Mesothelial cell of epicardium (in vitro differentiated cells): ENCODE measurements at places on chromosomes 16 and 17. TPM values are rescaled to one million over a fixed set of nuclear protein-coding genes. Genes with fewer than 3 reads are reported as not detected.

DNA sequence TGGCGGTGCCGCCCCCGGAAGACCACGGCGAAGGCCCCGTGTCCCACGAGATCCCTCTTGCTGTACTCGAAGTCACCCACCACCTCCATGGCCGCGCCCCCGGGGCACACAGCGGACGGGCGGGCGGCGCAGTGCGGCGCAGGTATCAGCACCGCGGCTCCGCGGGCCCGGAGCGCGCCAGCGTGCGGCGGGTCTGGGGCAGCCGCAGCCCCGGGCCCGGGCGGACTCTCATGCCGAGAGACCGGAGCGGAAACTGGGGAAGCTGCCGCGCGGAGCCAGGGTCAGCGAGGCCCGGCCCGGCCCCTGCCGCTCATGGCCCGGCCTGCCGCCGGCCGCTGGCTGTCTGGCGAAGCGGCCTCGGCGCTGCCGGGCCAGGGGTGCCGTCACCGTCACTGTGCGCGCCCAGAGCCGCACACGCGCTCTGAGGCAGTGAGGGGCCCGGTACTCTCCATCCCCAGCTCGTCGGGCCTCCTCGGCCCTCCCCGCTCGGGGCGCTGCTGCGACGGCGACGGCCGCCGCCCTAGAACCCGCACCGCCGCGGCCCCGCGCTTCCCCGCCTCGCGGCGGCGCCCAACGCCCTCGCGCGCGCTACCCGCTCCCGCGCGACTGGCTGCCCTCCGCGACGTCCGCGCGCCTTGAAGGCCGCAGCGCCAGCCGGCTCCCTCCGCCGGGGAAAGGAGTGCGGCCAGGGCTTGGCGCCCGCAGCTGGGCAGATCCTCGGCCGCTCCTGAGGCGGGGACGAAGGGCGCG lies at the start of gene ULK2:
ULK2 (minus strand) TSS at position 608 of the 750 bp plus-strand sequence; CDS start at position 89, 519 bp downstream.
- H3K4me3 ChIP-seq = peak within 1 kb of the TSS; percentile 87
- peak; percentile 56 for DNase-seq
- H3K36me3 ChIP-seq = peaks cover 11% of the 10 kb centered on the region
- H3K27ac ChIP-seq = peak within 1 kb of the TSS; percentile 91

GRCh38 chr16:10250137-10250828 lies 68.1 kb upstream of the GRIN2A start:
- H3K4me3 ChIP-seq = no peak overlapping the region
- H3K4me1 ChIP-seq = peaks cover 6% of the 10 kb centered on the region
- no peak overlapping the region for H3K27ac ChIP-seq
- H3K36me3 ChIP-seq = no peaks in the 10 kb centered on the region

- peaks cover 17% of the 10 kb centered on the region for H3K27me3 ChIP-seq
- DNase-seq = peak; percentile 67
- H3K4me1 ChIP-seq = peaks cover 5% of the 10 kb centered on the region
These were observed 201.2 kb downstream of the UTP18 start for GRCh38 chr17:51461578-51462004.

DNA sequence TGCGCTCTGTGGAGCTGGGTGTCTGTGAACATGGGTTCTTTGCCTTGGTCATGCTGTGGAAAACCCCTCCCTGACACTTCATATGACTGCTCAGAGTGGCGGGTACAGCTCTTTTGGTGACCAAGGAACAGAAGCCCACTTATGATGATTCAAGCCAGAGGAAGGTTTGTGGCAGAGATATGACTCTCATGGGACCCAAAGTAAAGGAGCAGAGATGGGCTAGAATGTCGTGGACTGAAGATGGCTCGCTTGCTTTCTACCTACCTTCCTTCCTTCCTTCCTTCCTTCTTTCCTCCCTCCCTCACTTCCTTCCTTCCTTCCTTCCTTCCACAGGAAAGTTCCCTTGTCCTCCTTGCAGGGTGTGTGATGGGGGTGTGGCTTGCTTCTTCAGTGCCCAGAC lies 169.7 kb upstream of the IRX3 start:
- H3K27ac ChIP-seq = no peak overlapping the region
- H3K4me1 ChIP-seq = peaks cover 30% of the 10 kb centered on the region
- DNase-seq = no peak
- no peak overlapping the region for H3K4me3 ChIP-seq

DNA sequence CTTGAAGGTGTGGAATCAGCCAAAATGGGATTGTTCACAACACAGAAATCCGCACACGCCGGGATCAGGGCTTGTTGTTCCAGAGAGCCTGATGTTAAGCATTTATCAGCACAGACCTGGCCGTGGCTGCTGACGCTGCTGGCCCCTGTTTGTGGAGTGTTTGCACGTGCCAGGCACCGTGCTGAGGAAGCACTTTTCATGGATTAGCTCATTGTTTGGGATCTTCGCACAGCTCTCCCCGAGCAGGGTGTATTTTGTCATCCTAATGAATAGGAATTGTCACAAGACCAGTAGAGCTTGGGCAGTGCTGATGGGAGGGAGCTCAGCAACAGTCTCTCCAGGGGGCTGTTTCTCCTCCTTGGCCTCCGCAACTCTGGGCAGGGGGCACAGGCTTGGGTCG lies 160.4 kb upstream of the PLCG2 start:
- no peaks in the 10 kb centered on the region for H3K27me3 ChIP-seq
- H3K36me3 ChIP-seq = peaks cover 21% of the 10 kb centered on the region
- H3K4me3 ChIP-seq = no peak overlapping the region
- no peak for DNase-seq
- H3K4me1 ChIP-seq = peaks cover 25% of the 10 kb centered on the region

DNA sequence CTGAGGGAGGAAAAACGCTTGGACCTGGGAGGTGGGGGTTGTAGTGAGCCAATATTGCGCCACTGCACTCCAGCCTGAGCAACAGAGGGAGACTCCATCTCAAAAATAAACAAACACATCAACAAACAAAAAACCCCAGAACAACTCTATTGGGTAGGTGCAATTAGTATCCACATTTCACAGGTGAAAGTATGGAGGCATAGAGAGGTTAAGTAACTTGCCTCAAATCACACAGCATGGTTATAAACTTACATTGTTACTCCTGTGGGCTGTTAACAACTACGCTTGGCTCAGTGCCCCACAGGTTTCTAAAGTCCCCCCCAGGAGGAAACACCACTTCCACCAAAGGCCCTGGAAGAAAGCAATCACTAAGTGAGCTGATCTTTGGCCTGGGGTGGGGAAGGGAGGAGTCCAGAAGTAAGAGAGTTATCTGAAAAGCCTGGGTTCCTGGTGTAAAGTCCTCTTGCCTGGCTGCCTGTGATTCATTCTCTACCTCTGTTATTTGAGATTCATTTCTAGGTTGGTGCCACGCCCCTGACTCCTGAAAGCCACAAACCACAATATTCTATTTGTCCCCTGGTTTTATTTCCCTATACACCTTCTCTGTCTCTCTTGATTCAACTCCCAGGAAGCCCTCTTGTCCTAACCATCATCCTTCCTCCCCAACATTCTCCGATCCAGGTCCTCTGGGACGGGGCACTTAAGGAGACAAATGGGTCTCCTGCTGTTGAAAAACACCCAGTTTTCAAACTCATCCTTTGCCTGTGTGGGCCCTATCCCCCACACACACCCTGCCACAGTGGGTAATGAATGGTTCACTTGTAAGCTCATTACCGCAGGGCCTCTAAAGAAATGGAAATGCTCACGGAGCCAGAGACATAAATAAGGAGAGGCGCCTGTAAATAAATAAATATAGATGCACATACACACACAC lies 195.4 kb downstream of the XYLT1 start:
- H3K4me3 ChIP-seq = no peak overlapping the region
- H3K4me1 ChIP-seq = peaks cover 5% of the 10 kb centered on the region
- peak overlapping the region; percentile 44 for H3K27ac ChIP-seq
- H3K27me3 ChIP-seq = peaks cover 3% of the 10 kb centered on the region
- no peak for DNase-seq
- H3K36me3 ChIP-seq = no peaks in the 10 kb centered on the region

GRCh38 chr16:2898831-2899563 lies 12.7 kb upstream of the FLYWCH1 start:
- H3K4me1 ChIP-seq = peaks cover 3% of the 10 kb centered on the region
- no peak for DNase-seq
- H3K4me3 ChIP-seq = no peak overlapping the region
- H3K36me3 ChIP-seq = peaks cover 1% of the 10 kb centered on the region
- H3K27ac ChIP-seq = no peak overlapping the region

DNA sequence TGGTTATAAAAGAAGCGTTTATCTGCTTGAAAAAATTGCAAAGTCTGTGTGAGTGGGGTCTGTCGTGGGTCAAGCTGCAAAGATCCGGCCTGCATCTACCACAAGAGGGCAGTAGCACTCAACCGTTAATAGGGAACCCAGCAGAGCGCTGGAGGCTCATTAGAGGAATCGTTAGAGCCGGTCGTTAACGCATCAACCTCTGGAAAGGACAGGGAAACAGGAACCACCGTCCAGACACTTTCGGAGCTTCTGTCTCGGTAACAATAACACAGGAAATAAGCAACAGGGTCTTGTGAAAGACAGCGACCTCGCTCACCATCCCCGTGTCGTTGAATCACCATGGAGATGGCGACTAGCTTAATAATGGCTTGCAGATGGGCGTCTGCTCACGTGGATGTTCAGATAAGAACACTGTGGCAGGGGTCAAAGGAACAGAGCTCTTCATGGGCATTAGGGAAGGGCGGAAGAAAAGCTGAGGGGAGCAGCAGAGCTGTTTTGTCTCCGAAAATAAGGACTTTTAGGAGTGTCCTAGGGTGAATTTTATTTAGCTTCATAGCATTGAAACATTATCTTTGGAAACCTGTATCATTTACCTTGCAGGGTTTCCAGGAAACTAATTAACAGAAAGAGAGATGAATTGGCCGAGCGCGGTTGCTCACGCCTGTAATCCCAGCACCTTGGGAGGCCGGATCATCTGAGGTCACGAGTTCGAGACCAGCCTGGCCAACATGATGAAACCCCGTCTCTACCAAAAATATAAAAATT lies 11.9 kb upstream of the NSRP1 start:
- peaks cover 6% of the 10 kb centered on the region for H3K4me1 ChIP-seq
- H3K36me3 ChIP-seq = no peaks in the 10 kb centered on the region
- peaks cover 3% of the 10 kb centered on the region for H3K27me3 ChIP-seq
- H3K27ac ChIP-seq = peak overlapping the region; percentile 73
- peak; percentile 44 for DNase-seq
- peak overlapping the region; percentile 77 for H3K4me3 ChIP-seq

GRCh38 chr16:58459344-58460218 lies 40.4 kb upstream of the NDRG4 start:
- H3K4me3 ChIP-seq = no peak overlapping the region
- no peak overlapping the region for H3K27ac ChIP-seq
- DNase-seq = no peak
- no peaks in the 10 kb centered on the region for H3K36me3 ChIP-seq
- H3K27me3 ChIP-seq = peaks cover 44% of the 10 kb centered on the region
- H3K4me1 ChIP-seq = peaks cover 1% of the 10 kb centered on the region

- peaks cover 2% of the 10 kb centered on the region for H3K36me3 ChIP-seq
- no peaks in the 10 kb centered on the region for H3K27me3 ChIP-seq
- DNase-seq = no peak
- H3K4me1 ChIP-seq = peaks cover under 1% of the 10 kb centered on the region
These were observed 134.7 kb downstream of the SNX29 start for GRCh38 chr16:12111223-12111622.

GRCh38 chr16:27179500-27180072 lies 23.7 kb upstream of the KDM8 start:
- no peak overlapping the region for H3K4me3 ChIP-seq
- no peak overlapping the region for H3K27ac ChIP-seq
- peaks cover 6% of the 10 kb centered on the region for H3K4me1 ChIP-seq
- peak; percentile 26 for DNase-seq

DNA sequence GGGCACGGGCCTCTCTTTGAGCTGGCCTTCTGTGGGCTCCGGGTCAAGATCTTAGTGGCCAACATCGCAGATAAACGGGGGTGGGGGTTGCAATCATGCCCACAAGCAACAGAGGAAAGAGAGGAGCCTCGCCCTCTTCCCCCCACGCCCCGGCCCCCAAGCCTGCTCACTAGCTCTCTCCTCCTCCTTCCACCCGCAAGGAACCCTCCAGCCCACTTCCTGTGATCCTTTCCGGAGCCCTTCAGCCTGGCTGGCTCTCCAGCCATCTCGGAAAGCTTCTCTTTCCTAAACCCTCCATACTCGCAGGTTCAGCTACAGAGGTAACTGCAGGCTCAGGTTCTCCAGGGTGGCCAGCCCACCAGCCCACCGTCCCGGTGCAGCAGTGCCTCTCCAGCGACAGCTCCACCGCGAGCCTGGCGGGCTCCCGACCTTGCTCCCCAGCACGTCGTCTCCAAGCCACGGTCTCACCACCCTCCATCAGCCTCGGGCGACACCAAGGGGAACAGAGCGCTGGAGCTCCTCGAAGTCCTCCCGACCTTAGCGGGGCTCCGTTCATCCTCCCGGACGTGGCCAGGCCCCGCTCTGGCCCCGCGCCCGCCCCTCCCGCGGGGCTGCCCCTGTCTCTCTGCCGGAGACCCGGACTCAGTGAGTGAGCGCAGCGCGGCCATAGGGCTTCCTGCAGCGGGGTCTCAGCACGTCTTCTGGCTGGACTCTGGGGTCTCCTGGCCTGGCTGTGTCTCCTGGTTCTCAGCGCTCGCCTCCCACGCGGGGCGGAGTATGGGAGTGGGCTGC lies 12.9 kb upstream of the ODF4 start:
- peak; percentile 64 for DNase-seq
- peak overlapping the region; percentile 56 for H3K27ac ChIP-seq
- no peaks in the 10 kb centered on the region for H3K36me3 ChIP-seq
- peaks cover 7% of the 10 kb centered on the region for H3K4me1 ChIP-seq
- H3K4me3 ChIP-seq = peak overlapping the region; percentile 73

- peaks cover 13% of the 10 kb centered on the region for H3K36me3 ChIP-seq
- H3K4me1 ChIP-seq = peaks cover 6% of the 10 kb centered on the region
- no peak for DNase-seq
These were observed 42.2 kb downstream of the TIMM22 start for GRCh38 chr17:1039123-1039507.

NRN1L gene
- 0.66 to 0.99 TPM in 2 of 3 replicates, not detected in the other for total RNA-seq

- H3K4me3 ChIP-seq = peak overlapping the region; percentile 40
- H3K27ac ChIP-seq = peak overlapping the region; percentile 64
- peaks cover 24% of the 10 kb centered on the region for H3K4me1 ChIP-seq
These were observed 4.4 kb downstream of the TP53I13 start for GRCh38 chr17:29572691-29573557.

USP6 gene
- 0.38 to 0.54 TPM (median 0.42 TPM) in 3 replicates for total RNA-seq

KRT222 gene
- total RNA-seq = not detected in 3 replicates

DNA sequence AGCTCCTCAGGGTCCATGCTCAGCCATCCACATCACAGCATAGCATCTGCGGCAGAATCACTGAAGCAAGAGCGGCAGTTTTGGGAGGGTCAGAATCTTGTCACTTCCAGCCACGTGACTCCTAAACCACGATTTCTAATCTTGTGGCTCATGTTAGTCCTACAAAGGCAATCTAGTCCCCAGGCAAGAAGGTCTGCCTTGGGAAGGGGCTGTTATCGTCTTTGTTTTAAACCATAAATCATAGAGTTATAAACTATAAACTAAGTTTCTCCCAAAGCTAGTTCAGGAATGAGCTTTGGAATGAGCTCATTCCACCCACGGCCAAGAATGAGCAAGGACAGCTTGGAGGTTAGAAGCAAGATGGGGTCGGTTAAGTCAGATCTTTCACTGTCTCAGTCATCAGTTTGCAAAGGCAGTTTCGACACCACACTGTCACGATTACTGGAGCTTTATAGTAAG lies 20.8 kb upstream of the DNAH17 start:
- H3K4me3 ChIP-seq = no peak overlapping the region
- H3K4me1 ChIP-seq = peaks cover 15% of the 10 kb centered on the region
- no peak for DNase-seq
- no peaks in the 10 kb centered on the region for H3K36me3 ChIP-seq
- no peak overlapping the region for H3K27ac ChIP-seq

- H3K27me3 ChIP-seq = no peaks in the 10 kb centered on the region
- H3K36me3 ChIP-seq = peaks cover 13% of the 10 kb centered on the region
- DNase-seq = no peak
- H3K4me3 ChIP-seq = peak overlapping the region; percentile 87
- H3K27ac ChIP-seq = peak overlapping the region; percentile 91
These were observed 946 bp upstream of the TMEM256 start for GRCh38 chr17:7404737-7405349.

- no peaks in the 10 kb centered on the region for H3K4me1 ChIP-seq
- no peak overlapping the region for H3K27ac ChIP-seq
- no peaks in the 10 kb centered on the region for H3K36me3 ChIP-seq
- H3K27me3 ChIP-seq = peaks cover 8% of the 10 kb centered on the region
- H3K4me3 ChIP-seq = no peak overlapping the region
These were observed 42.7 kb upstream of the ZNHIT3 start for GRCh38 chr17:36443777-36444176.
